Right lobe of liver (tissue), 6 donors: ENCODE measurements at places on chromosomes 16 and 17. TPM values are rescaled to one million over a fixed set of nuclear protein-coding genes. Genes with fewer than 3 reads are reported as not detected.

PABPN1L gene
- total RNA-seq: not detected

ESRP2 gene
- 44.8 TPM for total RNA-seq

ZNF652 gene
- 16.9 TPM for total RNA-seq

MT1H gene
- 0.74 TPM for total RNA-seq

CRAMP1 gene
- total RNA-seq: 7.8 TPM

IL32 gene
- total RNA-seq: 238 TPM

VAT1L gene
- total RNA-seq: 0.56 TPM

PRSS21 gene
- not detected for total RNA-seq

ATP2A1 gene
- total RNA-seq: 3.6 TPM

SPHK1 gene
- total RNA-seq: 2.0 TPM

CYGB gene
- total RNA-seq: 3.0 TPM

TMEM94 gene
- total RNA-seq: 30.3 TPM

TMEM97 gene
- 20.0 TPM for total RNA-seq

TMC5 gene
- 3.2 TPM for total RNA-seq

ZG16 gene
- total RNA-seq: 3.1 TPM

COPZ2 gene
- 26.3 TPM for total RNA-seq

RASD1 gene
- total RNA-seq: 24.2 TPM

SLC46A1 gene
- 34.1 TPM for total RNA-seq

CES3 gene
- 39.7 TPM for total RNA-seq

CDRT15 gene
- not detected for total RNA-seq

RGS9 gene
- total RNA-seq: 12.8 TPM
